ENCODE measurements at places on chromosomes 6 and 20.

GRCh38 chr6:7058250-7058923 is 49.4 kb upstream of the RREB1 start:
- DNase-seq = peak; percentile 58

- DNase-seq = no peak
These were observed 255.9 kb downstream of the ESR1 start for GRCh38 chr6:152063170-152063921.

- no peak for DNase-seq
These were observed 114.8 kb upstream of the CDYL start for GRCh38 chr6:4661391-4661790.

DNA sequence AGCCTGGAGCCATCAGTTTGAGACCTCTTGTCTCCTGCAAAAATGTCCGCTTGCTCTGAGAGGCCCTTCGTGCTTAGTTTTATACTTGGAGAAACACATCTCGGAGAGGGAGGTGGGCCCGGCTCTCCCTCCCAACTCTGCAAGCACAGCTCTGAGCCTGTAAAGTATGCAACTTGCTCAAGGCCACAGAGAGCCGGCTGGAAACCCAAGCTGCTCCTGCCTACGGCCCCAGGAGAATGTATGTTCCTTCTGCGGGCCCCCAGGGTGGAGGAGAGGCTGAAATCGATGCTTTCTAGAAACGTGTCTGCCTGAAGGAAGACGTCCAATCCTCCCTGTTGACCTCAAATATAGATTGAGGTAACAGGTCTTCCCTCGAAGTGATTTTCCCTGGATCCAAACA is 205.4 kb downstream of the PREX1 start:
- DNase-seq = no peak

DNA sequence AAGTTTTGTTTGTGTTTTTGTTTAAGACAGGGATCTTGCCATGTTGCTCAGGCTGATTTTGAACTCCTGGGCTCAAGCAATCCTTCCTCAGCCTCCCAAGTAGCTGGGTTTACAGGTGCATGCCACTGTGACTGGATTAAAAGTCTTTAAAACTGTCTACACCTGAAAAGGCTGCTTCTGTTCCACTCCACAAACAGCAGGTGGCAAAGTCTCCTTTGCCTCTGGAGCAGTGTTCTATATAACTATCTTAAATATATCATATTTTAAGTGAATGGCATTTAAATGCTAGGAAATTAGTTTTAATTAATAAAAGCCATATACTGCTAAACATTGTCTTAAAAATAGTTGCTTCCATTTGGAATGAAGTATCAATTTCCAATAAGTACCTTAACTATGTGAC is 89.2 kb upstream of the BCLAF1 start:
- no peak for DNase-seq

DNA sequence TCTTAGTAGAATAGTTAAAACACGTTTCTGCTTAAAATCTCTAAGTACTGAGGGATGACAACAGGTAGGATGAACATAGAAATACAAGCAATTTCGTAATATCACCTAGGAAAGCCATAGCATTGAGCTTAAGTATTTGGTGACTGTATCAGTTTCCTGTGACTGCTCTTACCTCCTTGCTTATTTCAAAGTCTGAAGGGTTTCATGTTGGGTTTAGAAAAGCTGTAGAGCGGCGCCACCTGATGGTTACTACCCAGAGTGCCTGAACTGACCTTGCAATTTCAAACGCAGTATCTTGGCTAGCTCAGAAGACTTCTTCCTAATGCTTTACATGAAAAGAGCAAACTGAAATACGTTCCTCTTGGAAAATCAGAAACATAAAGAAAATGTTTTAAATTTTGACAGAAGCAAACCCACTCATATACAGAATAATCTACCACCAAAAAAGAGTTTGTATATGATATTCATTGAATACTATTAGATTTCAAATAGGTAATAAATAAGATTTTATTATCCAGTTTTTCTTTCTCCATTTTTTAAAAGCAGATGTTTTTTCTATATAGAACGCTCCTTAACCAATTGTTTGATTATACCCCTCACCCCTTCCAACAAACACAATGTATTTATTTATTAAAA is 82.3 kb upstream of the RIPOR2 start:
- peak; percentile 87 for DNase-seq

GRCh38 chr6:15058200-15059061 is 187.4 kb upstream of the JARID2 start:
- no peak for DNase-seq

DNA sequence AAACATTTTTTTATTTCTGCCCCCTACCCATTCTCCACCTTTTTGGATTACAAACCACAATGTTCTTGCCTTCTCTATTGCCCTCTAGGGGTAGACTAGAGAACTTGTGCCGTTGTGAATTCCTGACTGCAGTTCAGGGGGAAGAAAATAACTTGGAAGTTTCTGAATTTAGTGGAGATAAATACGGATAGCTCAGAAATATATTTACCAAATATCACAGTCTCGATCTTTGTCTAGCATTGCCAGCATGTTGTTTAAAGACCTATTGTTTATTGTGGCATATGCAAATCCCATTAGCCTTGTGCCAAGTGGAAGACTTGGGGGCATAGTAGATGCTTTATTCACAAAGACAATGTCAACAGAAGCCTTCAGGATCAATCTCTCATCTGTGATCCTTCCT is 154.1 kb upstream of the MMS22L start:
- peak; percentile 9 for DNase-seq
